Spinal cord (tissue), 10 donors: ENCODE measurements at places on chromosomes 5 and 9.

DNA sequence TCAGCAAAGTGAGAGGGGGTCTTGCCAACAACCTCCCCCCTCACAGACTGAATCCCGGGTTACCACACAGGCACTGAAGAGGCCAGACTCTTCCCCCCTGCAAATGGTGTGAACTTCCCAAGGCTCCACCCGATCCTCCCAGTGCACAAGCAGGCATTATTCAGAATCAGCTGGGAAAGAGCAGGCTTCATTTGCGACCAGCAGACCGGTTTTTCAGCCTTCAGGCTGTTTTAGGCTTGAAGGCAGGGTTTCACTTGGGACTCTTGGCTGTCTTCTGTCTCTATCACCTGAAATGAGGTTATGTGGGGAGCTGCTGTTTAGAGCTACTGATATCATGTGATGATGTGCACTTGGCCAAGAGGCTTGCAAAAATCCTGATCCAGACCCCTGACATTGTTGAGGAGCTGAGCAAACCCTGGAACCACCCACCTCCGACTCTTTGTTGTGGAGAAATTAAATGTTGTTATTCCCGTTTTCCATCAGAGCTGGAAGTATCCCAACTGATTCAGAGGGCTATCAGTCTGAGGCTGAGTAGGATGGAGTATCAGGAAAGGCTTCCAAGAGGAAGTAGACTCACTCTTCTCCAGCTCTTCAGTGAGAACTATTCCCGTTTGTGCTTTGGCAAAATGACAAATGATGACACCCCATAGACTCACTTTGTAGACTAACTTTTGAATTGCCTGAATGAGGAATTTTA is 63.3 kb upstream of the ZFR start:
- DNase-seq, result no peak

DNA sequence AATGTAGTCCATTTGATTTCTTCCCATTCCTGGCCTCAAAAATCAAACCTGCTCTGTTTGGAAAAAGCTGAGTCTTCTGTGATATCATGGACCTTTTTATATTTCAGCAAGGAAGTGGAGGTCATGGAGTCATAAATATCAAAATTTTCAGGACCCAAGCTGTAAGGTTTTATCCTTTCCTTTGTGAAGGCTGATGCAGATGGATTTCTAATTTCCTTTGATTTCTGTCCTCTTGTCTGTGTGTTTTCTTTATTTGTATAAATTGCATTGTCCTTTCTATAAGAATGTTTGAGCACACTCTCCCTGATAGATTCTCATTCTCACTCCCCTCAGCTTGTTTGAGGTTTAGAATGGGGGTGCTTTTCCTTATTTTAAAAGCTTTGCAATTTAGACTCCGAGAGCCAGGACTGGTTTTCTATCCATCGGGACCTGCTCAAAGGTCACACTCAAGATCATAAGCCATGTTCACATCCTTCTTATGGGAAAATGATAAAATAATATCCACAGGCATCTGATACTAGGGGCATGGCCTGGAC is 127.4 kb upstream of the TMEM161B start:
- DNase-seq, result no peak

- no peak for DNase-seq
Observed at GRCh38 chr9:6068983-6069382, 53.6 kb upstream of the RANBP6 start.

DNA sequence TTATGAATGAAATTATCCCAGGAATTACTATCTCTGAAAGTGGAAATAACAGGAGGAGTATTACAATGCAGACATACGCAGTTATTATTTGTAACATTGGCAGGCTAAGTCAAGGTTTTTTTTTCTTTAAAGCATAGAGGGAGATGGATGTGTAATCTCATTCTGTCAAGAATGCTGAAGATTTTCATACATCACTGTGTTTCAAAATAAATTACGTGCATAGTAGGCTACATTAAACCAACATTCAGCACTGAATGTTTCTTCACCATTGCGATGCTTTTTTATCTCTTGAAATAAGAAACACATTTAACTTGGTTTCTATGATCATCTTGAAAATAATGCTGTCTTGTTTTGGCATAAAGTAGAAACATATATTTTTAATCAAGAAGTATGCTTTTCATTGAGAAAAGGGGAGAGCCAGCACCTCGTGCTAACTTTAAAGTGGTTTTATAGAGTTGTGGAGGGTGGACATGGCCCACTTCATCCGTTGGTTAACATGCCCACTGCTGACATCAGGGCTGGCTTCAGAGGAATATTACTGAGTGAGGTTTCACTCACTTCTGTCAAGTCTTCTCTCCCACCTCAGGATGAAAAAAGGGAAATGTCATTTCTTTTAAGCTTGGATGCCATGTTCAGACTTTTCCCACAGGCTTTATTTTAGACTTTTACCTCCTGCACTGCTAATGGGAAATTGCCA is 203.6 kb upstream of the MEF2C start:
- no peak for DNase-seq

DNA sequence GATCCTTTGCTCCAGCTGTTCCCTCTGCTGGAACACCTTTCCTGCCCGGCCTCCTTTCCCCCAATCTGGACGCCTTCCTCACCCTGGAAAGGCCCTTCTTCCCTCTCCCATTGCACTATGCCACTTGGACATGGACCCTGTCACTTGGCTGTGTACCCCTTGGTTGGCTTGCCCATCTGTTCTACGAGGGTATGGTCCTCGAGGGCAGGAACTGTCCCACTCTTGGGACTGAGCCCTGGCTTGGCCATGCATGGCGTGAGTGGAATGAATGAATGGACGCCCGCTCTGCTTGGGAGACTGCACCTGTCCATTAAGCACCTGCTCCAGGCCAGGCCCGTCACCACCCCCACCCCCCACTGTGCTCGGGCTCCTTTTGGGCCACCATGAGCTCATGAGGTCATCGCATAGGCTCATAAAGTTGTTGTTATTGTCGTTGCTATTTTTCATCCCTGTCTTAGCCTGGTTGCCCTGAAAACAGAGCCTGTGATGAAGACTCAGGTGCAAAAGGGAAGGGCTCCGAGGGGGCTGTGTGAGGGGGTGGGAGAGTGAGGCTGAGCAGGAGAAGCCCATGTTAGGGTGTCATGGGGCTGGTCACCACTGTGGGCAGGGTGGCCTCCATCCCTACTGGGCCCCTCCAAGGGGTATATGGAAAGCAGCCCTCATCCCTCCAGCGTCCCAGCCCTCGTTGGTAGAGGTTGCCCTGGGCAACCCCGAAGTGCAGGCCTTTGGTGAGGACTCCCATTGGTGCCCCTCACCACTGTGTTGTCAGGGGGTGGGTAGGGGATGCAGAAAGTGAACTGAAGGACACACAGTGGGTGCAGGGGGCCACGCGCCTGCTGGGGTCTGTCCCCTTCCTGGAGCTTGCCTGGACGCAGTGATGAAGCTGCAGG is 57.2 kb upstream of the IER5L start:
- no peak for DNase-seq

GRCh38 chr5:138716456-138716924 is 36.7 kb upstream of the CTNNA1 start:
- no peak for DNase-seq

- no peak for DNase-seq
Observed at GRCh38 chr9:89541798-89542197, 43.9 kb upstream of the SEMA4D start.

DNA sequence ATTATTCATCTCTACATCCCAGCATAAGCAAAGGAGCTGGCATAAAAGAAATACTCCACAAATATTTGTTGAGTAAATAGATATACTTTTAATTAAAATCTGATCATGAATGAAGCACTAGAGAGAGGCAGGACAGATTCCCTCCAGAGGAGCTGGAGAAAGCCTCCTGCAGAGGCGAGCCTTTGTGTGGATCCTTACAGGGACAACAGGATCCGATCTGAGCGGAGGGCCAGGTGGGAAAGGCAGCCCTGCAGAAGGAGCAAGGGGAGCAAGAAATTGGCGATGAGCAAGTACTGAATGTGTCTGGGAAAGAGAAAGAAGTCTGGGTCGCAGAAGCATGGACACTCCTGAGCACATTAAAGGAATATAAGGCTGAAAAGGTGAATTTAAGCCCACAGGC is 69.4 kb downstream of the EBF1 start:
- no peak for DNase-seq

- DNase-seq, result peak; percentile 88
Observed at GRCh38 chr5:171201310-171201709, 107.7 kb upstream of the TLX3 start.

DNA sequence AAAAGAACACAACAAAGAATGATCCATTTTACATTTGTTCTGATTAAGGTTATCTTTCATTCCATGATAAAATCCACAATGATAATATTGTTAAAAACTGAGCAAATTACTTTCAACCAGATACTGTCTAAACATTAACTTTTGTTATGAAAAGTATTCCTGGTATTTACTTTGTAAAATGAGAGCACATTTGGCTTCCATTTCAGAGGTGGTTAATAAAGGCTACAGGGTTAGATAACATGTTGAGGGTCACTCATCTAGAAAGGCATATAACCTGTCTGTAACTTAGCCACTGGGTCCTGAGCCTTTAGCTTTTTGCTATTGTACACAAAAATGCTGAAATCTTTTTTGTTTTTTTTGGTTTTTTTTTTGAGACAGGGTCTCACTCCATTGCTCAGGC is 99.3 kb downstream of the ANXA2R start:
- no peak for DNase-seq

GRCh38 chr5:14236757-14237156 is 93.6 kb downstream of the TRIO start:
- no peak for DNase-seq

- DNase-seq, result no peak
Observed at GRCh38 chr9:130537346-130538050, 41.9 kb upstream of the FUBP3 start.

- no peak for DNase-seq
Observed at GRCh38 chr5:8270246-8270645, 401.3 kb downstream of the MTRR start.

- DNase-seq, result no peak
Observed at GRCh38 chr9:115367780-115368525, 250.0 kb upstream of the TNC start.

GRCh38 chr5:63323926-63324325 is 638.3 kb downstream of the HTR1A start:
- no peak for DNase-seq

- DNase-seq, result no peak
Observed at GRCh38 chr5:146078566-146078965, 26.8 kb downstream of the PLAC8L1 start.

- no peak for DNase-seq
Observed at GRCh38 chr5:154166901-154167791, 23.4 kb upstream of the GALNT10 start.

DNA sequence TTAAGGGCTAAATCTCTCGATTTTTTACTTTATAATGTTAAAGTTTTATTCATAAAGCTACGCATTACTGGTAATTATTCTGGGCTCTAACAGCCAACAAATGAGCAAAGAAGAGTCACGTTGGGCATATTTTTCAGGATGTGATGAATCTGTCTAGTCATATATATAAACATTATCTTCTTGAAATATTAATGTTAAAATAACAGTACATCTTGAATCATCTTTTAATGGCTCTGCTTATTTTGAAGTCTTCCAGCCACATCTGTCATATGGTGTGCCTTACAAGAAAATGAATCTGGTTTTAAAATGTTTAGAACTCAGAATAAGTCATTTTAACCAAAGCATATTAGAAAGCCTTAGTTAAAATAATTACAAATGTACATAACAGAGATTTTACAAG is 96.9 kb downstream of the CWC27 start:
- DNase-seq, result no peak

DNA sequence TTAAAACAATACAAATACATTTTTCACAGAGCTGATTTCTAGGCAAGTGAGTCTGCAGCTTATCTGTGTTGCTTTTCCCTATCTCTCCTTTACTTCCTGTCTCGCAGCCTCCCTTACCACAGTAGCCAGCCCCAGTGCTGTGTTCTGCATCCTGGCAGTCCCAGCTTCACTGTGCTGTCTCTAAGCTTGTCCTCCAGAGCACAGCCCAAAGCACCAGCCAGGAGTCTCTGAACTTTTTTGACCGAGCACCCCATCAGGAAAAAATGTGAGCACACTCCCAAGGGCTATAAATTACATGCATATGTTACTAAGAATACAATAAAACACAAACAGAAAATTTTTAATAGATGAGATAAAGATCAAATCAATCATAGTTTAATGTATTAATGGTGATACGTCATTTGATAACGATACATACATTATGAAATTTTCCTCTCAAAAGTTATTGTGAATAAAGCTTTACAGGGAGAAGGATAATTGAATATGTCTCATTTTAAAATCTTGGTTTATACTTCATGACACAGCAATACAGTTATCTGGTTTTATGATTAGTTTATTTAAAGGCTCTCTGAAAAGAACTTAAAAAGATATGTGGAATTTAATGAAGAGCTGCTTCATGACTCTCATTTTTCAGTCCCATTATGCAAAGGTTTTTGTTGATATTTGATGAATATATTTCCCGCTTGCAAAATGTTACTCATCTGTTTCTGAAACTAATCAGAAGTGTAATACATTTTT is 7.3 kb upstream of the RHOBTB3 start:
- no peak for DNase-seq

DNA sequence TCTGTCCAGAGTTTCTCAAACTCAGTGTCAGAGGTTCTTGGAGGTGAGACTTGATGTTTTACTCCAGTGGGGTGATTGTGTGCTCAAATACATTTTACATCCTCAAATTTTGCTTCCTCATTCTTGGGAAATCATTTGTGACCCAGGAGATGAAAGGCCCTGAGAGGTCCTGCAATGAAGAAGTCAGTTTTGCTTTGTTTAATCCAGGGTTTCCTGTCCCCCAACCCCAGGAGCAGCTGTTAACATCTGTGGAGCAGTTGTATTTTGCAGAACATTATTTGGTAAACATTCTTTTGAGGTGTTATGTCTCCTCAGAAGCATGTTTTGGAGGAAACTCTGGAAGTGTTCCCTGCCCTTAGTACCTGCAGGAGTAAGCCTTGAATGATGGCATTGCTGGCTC is 59.8 kb downstream of the DAB2IP start:
- DNase-seq, result no peak

DNA sequence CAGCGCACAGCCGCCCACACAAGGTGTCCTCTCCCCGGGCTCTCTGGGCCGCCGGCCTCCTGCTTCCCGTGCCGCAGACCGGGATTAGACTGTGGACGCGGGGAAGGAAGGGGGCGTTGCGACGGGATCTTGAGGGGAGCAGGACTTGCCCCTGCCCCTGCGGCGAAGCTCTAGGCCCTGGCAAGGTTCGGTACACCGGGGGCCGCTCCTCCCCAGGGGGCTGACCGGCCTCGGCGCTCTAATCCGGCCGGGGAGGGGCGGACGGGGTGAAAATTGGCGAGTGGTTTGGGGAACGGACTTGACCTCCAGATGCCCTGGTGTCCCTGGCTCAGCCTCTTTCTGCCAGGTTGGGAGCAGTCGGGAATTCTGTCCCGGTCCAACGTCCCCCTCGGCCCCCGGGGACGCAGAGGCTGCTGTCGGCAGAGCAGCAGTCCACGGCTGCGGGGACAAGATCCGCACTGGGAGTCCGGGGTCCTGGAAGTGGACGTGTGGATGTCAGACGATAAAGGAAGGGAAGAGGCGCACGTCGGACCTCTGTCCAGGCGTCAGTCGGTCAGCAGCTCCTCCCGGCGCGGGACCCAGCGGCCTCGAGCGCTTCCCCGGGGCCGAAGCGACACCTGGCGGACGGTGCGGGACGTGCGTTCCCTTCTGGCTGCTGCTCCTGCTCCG is 1.9 kb upstream of the CNTFR start:
- peak; percentile 91 for DNase-seq

- DNase-seq, result no peak
Observed at GRCh38 chr9:127311239-127311741, 46.7 kb downstream of the GARNL3 start.

- no peak for DNase-seq
Observed at GRCh38 chr9:98361645-98362044, 106.2 kb upstream of the TBC1D2 start.
